ENCODE measurements at places on chromosomes 16 and 17.

DNA sequence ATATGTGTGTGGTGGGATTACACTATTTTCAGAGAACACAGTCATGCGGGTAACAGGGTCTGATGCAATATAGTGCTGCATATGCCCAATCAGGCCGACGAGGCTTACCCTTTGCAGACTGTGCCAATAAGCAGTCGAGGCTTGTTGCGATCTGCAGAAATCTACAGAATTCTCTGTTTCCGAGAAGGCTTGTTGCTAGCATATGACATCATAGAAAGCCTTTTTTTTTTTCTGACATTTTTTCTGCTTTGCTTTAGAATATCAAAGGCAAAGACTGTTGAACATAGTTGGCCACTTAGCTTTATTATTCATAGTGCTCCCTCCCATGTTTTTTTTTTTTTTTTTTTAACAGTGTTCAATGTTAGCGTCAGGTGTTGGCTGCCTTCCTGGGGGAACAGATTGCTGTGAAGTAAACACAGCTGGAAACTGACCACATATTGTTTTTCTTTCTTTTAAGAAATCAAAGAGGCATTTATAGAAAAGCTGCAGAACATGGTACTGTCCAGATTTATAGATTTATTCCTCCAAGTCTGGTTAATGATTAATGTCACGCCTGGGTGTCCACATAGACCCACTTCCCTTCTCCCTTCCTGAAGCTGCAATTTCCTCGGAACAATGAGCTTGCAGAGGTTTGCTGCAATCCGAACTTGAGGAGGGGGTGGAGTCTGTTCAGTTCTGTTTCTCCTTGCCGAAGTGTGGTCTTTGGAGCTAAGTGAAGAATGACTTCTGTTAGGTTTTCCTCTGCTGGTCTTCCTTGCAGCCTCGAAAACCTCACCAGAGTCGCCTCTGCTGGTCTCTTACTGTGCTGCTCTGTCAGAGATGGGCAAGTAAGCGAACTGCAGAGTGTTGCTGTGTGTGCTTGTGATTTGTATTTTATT lies 87.3 kb downstream of the MAP2K6 start:
- DNase-seq = no peak

GRCh38 chr17:66829883-66830282 lies 5.0 kb upstream of the CACNG5 start:
- DNase-seq = no peak

GRCh38 chr16:26157319-26157718 lies 465.6 kb downstream of the HS3ST4 start:
- DNase-seq = no peak

- no peak for DNase-seq
Observed at GRCh38 chr17:11637796-11638195, 39.5 kb downstream of the DNAH9 start.

GRCh38 chr16:3792472-3793012 lies 75.2 kb upstream of the TRAP1 start:
- DNase-seq = no peak

Measured in stimulated activated naive CD8-positive, alpha-beta T cell treated with anti-CD3 and anti-CD28 coated beads, Interleukin-15, Interleukin-2, amounts not matched to agents 100 U/mL and 50 U/mL, for 24 hours (primary cell).